ENCODE measurements at places on chromosomes 6 and 20.

- DNase-seq: no peak
These were observed 109.8 kb downstream of the DOK5 start for GRCh38 chr20:54585217-54585616.

GRCh38 chr20:22583773-22584521 lies 425 bp downstream of the FOXA2 start:
- DNase-seq: no peak

DNA sequence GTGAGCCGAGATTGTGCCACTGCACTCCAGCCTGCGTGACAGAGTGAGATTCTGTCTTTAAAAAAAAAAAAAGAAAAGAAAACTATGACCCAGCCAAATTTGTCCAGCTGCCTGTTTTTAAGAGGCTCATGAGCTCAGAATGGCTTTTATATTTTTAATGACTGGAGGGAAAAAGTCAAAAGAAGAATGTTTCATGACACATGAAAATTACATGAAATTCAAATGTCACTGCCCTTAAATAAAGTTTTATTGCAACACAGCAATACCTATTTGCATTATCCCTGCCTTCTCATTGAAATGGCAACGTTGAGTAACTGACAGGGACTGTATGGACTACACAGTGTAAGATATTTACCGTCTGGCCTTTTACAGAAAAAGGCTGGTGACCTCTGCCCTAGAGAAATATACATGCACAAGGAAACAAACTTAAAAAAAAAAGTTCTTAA lies 11.4 kb downstream of the SENP6 start:
- no peak for DNase-seq

DNA sequence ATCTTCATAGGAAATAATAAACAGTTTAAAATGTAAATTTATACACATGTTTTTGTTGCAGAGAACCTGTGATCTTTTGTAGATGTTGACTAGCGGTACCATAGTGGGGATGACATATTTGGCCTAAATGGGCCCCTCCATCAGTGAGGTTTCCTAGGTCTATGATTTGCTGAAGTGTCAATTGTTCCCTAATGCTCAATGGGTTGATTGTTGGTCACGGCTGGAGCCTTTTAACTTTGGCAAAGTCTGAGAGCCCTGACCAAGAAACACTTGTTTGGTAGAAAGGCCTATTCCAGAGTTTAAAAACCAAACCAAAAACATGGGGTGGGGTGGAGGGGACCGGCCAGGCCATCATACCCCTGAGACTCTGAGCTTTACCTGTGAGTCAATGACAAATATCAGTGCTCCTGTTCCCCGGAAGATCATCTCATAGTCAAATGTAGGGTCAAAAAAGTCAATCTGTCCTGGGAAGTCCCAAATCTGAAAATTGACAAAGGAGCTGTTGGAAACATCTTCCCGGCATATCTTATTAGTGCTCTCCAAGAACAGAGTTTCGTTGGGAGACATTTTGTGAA lies 25.1 kb downstream of the RRAGD start:
- no peak for DNase-seq

GRCh38 chr20:11003341-11003740 lies 329.5 kb upstream of the JAG1 start:
- DNase-seq: no peak

- no peak for DNase-seq
These were observed 421.1 kb downstream of the CD109 start for GRCh38 chr6:74117113-74117512.

- no peak for DNase-seq
These were observed 197.2 kb downstream of the FAXC start for GRCh38 chr6:99152347-99152643.

- no peak for DNase-seq
These were observed 88.2 kb upstream of the NAA20 start for GRCh38 chr20:19929012-19929360.

DNA sequence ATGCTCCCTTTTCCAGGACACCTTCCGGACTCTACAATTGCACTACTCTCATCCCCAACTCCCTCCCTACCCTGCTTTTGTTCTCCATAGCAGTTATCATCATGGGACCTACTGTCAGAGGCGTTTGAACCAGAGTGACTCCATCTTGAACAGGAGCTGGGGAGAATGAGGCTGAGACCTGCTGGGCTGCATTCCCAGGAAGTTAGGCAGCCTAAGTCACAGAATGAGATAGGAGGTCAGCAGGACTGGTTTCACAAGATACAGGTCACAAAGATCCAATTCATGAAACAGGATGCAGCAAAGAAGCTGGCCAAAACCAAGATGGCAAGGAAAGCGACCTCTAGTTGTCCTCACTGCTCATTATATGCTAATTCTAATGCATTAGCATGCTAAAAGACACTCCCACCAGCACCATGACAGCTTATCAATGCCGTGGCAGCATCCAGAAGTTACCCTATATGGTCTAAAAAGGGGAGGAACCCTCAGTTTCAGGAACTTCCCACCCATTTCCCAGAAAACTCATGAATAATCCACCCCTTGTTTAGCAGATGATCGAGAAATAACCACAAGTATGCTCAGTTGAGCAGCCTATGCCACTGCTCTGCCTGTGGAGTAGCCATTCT lies 15.6 kb downstream of the SLC13A3 start:
- DNase-seq: no peak

All from effector CD4-positive, alpha-beta T cell (primary cell).